Aorta (tissue), 5 donors: ENCODE measurements at places on chromosomes 5 and 9. TPM values are rescaled to one million over a fixed set of nuclear protein-coding genes. Genes with fewer than 3 reads are reported as not detected.

ANKRD55 gene
- total RNA-seq: 0.48 TPM

MAMDC4 gene
- total RNA-seq: 5.0 TPM

DNA sequence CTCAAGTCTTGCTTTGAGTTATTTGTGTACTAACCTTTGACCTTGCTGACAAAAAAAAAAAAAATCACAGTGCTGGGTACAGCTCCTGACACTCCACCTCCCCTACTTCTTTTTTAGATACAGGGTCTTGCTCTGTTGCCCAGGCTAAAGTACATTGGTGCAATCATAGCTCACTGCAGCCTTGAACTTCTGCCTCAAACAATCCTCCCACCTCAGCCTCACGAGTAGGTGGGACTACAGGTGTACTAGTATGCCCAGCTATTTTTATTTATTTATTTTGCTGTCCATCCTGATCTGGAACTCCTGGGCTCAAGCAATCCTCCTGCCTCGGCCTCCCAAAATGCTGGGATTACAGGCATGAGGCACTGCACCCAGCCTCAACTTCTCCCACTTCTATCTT lies 57.2 kb upstream of the KCNMB1 start:
- H3K4me3 ChIP-seq: no peak overlapping the region
- no peak for DNase-seq
- H3K4me1 ChIP-seq: no peaks in the 10 kb centered on the region

- H3K27me3 ChIP-seq: no peaks in the 10 kb centered on the region
- no peaks in the 10 kb centered on the region for H3K36me3 ChIP-seq
Measured at GRCh38 chr9:124829334-124829669, 24.0 kb upstream of the WDR38 start.

GRCh38 chr5:16465544-16466432 lies at the start of gene ZNF622:
TSS of gene ZNF622 (minus strand) at chr5:16465800. CDS start at chr5:16465665, 135 bp downstream.
- no peaks in the 10 kb centered on the region for H3K27me3 ChIP-seq
- peak; percentile 95 for DNase-seq
- H3K36me3 ChIP-seq: peaks cover 2% of the 10 kb centered on the region
- H3K4me3 ChIP-seq: peak within 1 kb of the TSS; percentile 69
- H3K4me1 ChIP-seq: no peaks in the 10 kb centered on the region
